ENCODE measurements at places on chromosomes 7 and 10. TPM values are rescaled to one million over a fixed set of nuclear protein-coding genes. Genes with fewer than 3 reads are reported as not detected.

DNA sequence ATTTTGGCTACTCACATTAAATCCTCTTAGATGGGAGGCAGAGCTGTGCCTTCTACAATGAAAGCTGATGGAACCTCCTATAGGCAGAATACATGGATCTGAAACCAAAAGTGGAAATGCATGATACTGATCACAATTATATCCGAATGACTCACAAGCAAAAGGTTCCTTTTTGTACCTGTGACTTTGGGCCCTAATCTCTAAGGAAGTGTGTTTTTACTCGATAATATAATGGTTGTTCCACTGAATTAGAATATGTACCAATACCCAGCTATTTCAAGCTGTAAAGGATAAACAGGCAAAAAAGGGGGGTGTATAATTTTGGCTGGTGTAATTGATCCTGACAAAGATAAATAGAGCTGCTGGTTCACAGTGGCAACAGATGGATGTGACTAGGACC, 17.6 kb upstream of the LAMB1 start:
- no peak for DNase-seq

- no peak for DNase-seq
These were observed 125.0 kb upstream of the NPY start for GRCh38 chr7:24158975-24159374.

DNA sequence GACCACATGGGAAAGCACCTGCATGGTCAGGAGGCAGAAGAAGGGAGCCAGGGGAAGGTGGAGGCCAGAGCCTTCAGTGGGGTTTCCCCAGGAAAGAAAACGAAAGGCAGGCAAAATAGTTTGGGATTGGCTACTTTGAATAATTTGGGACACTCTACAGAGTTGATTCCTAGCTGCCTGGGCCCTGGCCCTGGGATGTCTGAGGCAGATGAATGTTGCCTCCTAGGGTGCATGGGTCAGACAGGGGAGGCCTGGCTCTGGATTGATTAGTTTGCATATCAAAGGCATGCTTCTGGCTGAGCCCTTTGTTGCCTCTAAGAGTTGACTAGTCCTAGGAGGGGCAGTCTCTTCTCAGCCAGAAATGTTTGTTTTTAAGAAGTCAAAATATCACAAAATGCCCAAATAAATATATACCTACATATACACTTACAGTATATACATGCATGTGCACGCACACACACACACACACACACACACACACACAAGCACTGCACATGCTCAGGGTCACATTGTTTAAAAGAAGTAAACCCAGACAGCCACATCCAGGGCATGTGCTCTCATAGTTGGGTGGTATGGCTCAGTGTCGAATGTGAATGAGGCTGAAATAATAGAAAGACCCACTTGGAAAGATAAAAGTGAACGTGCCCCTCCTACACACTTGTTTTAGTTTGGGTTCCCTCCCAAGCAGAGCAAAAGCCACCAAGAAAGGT, 184.2 kb downstream of the GPAM start:
- DNase-seq, result no peak

GRCh38 chr10:88901984-88902789, 22.1 kb downstream of the STAMBPL1 start:
- no peak for DNase-seq

DNA sequence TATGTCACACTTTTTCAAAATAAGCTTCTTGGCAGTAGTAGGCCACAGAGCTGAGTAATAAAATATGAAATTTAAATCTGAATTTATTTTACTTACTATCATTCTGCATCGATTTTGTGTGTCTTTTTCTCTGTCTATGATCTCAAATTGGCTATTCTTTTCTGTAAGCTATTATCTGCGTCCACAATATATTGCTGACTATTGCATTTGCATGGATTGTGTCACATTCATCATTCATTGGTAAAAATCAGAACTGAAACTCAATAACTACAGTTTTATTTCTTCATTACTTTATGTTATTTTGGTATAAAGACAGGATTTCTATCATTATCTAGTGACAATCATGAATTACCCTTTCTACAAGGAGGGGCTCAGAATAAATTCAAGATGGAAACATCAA, 154.8 kb upstream of the AGR3 start:
- no peak for DNase-seq

DNA sequence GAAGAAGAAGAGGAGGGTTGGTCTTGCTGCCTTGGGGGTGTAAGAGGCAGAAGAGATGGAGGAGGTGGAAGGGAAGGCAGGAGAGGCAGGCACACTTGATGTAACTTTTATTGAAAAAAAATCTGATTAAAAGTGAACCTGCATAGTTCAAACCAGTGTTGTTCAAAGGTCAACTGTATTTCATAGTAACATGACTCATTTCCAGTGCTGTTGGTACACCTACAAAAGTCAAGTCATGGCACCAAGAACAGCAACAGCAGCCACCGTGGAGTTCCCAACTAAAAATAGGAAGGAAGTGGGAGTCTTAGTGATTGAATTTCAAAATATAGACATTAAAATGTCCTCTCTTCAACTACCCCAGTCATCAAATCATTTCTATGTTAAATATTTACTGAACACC, 88.5 kb downstream of the CTNNA3 start:
- DNase-seq, result no peak

GRCh38 chr7:3043544-3044371, at the start of gene CARD11:
TSS of gene CARD11 (minus strand) at chr7:3043867. CDS start at chr7:2958506, 85,361 bp downstream.
- DNase-seq, result peak; percentile 77

The SPDYE18 gene
- total RNA-seq, result not detected

The OPN4 gene
- not detected for total RNA-seq
